ENCODE measurements at places on chromosomes 3 and 15.

- DNase-seq = no peak
These were observed 763 bp upstream of the CNTN6 start for GRCh38 chr3:1092061-1092460.

DNA sequence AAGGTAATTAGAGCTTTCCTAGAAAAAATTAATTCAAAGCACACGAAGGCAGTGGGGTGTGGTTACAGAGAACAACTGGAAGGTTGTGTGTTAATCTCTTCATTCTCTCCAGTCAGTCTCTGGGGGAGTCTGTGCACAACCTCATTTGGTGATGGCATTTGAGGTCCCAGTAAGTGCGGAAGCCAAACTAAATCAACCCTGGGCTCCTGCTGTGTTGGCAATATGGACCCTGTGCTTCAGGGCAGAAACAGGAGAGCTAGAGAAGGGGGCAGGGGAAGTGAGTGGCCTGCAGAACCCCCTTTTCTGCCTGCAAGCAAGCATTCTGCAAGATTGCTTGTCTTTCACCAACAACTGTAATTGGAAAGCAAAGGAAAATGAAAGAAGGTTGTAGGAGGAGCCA is 195.9 kb upstream of the ST8SIA2 start:
- no peak for DNase-seq

- DNase-seq = no peak
These were observed 39.0 kb upstream of the UBE3A start for GRCh38 chr15:25477816-25478215.

- no peak for DNase-seq
These were observed 921.1 kb downstream of the ROBO1 start for GRCh38 chr3:78846718-78847117.

- DNase-seq = no peak
These were observed 78.0 kb downstream of the BBX start for GRCh38 chr3:107600780-107601179.

DNA sequence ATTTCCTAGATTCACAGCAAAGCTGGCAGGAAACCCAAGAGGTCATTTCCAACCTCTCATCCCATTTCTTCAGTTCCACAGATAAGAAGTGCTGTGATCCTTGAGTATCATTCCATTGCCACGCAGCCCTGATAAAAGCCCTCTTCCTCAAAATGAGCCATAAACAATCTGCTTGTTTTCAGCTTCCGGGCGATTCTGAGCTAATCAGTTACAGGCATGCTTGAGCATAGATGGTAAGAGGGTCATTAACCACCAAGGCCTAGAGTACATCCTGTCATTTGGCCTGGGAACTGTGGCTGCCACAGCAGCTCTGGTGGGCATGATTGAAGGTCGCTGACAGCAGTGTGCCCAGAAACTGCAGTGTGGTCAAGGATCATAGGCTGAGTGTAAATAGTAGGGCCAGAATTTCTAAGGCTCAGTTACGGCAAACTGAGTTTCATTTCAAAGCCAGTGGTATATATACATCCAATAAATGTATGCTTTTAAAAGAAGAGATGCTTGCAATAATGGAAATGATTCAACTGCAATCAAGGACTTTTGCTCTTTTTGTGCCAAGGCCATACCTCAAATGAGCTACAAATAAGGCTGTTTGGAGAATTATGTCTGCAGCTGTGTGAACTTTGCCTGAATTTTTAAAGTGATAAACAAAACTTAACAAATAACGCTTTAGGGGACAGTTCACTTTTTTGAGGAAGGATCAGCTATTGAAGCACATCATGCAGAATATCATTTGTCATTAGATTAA is 47.3 kb downstream of the P3H2 start:
- no peak for DNase-seq

- no peak for DNase-seq
These were observed 13.5 kb downstream of the NIPA1 start for GRCh38 chr15:22799902-22800301.

GRCh38 chr15:56739964-56740640 is 6.8 kb upstream of the ZNF280D start:
- DNase-seq = no peak

DNA sequence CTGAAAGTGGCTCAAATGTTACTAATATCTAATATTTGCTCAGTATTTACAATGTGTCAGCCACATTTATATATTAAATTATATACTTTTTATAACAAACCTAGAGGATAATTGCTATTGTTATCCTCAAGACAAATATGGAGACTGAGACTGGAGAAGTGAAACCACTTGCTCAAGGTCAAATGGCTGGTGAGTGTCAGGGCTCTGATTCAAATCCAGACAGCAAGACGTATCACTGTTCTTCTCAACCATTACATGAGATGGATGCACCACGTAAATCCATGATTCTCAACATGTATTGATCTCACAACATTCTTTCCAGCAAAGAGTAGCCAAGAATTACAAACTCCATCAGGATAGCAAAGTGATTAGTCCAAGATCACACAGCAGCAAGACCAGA is 53.8 kb upstream of the CPB1 start:
- no peak for DNase-seq

All from Caco-2 (cell line).